Naive B cell (primary cell): ENCODE measurements at places on chromosomes 16 and 17. TPM values are rescaled to one million over a fixed set of nuclear protein-coding genes. Genes with fewer than 3 reads are reported as not detected.

Gene OR2C1
- polyA plus RNA-seq, result 1.9 TPM

Gene RAB40C
- 9.1 TPM for polyA plus RNA-seq

Gene NPIPA2
- not detected for polyA plus RNA-seq

Gene ABI3
- polyA plus RNA-seq, result 17.0 TPM

Gene ACLY
- 63.5 TPM for polyA plus RNA-seq

Gene ZSCAN10
- polyA plus RNA-seq, result not detected

Gene RGS11
- polyA plus RNA-seq, result not detected

Gene TBC1D3K
- not detected for polyA plus RNA-seq

Gene CACNG5
- not detected for polyA plus RNA-seq

Gene KRTAP9-8
- not detected for polyA plus RNA-seq

Gene ABCC6
- polyA plus RNA-seq, result not detected

Gene RAB26
- polyA plus RNA-seq, result 0.66 TPM

Gene RDM1
- polyA plus RNA-seq, result not detected

Gene ADAP2
- 5.8 TPM for polyA plus RNA-seq

Gene DNAI2
- polyA plus RNA-seq, result not detected

Gene KRT25
- not detected for polyA plus RNA-seq

Gene CCL1
- polyA plus RNA-seq, result not detected

Gene CAMTA2
- polyA plus RNA-seq, result 3.9 TPM

Gene CDK10
- 24.8 TPM for polyA plus RNA-seq

Gene RPRML
- polyA plus RNA-seq, result 1.5 TPM
